Psoas muscle (tissue), 8 donors: ENCODE measurements at places on chromosomes 16 and 17.

DNA sequence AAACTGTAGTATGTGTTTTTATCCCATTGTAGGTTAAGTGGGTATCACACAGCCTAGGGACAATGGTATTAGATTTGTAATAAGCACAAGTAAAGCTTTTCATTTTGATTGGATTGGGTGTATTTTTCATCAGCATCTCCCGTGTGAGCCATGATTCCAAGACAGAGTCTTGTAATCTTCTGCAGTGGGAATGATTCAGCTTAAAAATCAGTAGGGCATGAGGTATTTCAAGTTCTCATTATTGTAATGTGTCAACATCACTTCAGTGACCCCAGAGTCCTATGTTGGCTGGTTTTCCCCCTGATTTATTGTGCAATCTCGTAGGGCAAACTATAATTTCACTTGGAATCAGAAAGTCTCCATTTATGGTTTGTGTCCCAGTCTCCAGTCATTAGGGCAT is 833.2 kb upstream of the RBFOX1 start:
- no peak for DNase-seq

DNA sequence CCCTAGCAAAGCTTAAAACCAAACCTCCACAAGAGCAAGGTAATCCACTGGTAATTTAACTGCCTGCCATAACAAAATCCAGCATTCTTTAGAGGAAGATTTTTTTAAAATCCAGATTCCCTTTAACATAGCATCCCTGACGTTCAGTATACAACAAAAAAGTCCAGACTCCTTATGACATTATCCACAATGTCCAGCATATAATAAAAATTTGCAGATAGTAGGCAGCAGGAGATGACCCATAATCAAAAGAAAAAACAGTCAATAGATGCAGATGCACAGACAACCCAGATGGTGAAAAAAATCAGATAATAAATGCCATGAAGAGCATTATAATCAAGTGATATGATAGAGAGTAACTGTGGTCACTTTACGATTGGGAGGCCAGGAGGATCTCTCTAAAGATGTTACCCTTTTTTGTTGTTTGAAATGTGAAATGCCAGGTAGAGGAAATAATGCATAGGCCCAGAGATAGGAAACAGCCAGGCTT is 33.2 kb downstream of the MRC2 start:
- DNase-seq: no peak

DNA sequence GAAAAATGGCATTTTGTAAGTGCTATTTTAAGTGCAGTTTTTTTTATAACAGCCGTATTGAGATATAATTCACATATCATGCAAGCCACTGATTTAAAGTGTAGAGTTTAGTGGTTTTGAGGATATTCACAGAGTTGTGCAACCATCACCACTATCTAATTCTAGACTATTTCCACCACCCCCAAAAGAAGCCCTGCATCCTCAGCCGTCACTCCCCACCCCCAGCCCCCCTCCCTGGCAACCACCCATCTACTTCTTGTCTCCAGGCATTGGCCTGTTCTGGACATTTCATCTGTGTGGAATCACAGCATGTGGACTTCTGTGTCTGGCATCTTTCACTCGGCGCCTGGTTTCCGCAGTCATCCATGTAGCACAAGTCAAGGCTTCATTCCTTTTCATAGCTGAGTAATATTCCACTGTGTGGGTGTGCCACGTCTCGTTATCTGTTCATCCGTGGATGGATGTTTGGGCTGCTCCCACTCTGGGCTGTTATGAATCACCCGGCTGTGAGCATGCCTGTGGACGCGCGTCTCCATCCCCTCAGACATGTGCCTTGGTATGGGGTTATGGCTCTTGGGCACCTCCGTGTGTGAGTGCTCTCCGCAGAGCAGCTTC is 138.4 kb upstream of the CIBAR2 start:
- no peak for DNase-seq

- no peak for DNase-seq
These were observed 22.7 kb downstream of the MPP3 start for GRCh38 chr17:43810226-43810715.

DNA sequence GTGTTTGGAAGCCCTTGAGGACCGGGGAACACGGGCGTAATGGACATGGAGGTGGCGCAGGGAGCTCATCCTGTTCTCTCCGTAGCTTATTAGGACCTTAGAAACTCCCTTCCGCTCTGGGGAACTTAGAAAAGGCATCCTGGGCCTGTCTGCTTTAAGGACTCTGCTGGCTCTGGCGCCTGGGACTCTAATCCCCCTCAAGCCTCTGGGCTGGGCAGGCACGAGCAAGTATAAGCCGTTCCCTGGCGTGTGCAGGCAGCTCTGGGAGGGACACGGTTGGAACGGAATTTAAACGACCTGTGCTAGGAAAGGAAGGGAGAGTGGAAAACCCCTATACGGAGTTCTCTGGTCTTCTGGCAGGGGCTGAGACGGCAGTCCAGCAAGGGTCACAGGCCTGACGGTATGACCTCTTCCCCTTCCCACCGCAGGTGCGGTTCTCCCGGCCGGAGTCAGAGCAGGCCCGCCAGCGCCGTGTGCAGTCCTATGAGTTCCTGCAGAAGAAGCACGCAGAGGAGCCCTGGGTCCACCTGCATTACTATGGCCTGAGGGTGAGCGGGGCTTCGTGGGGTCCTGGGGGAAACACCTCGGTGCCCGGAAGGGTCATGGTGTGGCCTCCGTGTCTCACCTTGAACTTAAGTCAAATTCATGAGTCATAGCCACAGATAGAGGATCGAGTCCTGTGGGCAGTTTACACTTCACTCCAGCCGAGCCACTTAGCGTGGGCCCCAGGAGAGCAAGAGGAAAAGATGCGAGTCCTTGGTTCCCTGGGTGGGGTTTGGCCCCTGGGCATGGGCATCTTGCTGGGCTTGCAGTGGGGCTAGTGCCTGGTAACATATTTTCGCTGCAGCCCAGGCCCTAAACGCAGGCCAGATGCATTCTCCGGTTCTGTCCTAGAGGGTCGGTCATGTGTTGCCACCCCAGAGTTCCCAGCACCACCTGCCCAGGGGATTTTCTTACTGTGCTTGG is 17.7 kb downstream of the POLR3E start:
- DNase-seq: no peak
